Activated naive CD4-positive, alpha-beta T cell (primary cell): ENCODE measurements at places on chromosomes 13 and 19.

- no peak for DNase-seq
Observed at GRCh38 chr13:81051873-81052272, 710.9 kb upstream of the SPRY2 start.

GRCh38 chr13:80340651-80341100, 250 bp downstream of the SPRY2 start:
- DNase-seq, result no peak

DNA sequence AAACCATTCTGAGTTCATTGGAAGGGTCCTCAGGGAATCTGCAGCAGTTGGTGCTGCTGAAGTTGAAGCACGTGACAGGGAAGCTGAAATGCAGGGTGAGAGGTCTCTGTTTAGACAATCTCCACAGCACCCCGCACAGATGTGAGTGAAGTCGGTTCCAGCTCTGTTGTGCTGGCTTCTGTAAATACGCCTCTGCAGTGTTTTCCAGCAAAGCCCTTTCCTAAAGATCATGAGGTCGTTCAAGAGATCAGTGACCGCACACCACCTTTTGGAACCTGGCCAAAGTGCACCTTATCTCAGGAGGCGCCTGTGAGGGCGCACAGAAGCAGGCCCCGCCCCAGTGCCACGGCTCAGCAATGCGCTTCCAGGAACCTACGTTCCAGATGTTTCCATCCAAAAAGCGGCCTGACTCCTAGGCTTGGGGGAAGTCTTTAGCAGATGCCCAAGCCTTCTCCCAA, 10.8 kb downstream of the CUL4A start:
- DNase-seq, result no peak

DNA sequence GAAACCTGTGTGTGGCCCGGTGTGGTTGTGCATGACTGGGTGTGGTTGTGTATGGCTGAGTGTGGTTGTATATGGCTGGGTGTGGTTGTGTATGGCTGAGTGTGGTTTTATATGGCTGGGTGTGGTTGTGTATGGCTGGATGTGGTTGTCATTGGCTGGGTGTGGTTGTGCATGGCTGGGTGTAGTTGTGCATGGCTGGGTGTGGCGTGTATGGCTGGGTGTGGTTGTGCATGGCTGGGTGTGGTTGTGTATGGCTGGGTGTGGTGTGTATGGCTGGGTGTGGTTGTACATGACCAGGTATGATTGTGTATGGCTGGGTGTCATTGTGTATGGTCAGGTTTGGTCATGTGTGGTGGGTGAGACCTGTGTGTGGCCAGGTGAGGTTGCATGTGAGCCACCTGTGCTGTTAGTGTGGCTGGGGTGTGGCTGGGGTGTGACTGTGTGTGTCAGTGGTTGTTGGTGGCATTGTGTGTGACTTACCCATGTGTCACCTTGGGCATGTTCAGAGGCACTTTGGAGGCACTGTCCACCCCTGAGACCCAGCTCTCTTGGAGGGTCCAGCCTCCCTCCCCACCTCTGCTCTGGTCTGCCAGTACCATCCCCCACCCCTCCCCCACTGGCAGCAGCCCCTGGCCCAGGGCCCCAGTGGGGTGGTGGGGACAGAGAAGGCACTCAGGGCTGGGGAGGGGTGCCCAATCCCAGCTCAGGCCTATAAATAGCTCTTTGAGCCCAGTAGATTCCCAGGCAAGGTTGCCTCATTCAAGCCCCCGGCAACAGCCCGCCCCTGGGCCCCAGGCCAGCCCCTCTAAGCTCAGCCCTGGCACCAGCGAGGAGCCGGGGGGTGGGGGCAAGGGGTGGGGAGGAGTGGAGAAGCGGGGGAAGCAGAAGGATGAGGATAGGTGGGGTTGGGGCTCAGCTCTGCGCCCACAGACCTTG, 3.9 kb upstream of the NCAN start:
- DNase-seq, result no peak

GRCh38 chr13:78562237-78562889, 41.0 kb downstream of the POU4F1 start:
- no peak for DNase-seq

DNA sequence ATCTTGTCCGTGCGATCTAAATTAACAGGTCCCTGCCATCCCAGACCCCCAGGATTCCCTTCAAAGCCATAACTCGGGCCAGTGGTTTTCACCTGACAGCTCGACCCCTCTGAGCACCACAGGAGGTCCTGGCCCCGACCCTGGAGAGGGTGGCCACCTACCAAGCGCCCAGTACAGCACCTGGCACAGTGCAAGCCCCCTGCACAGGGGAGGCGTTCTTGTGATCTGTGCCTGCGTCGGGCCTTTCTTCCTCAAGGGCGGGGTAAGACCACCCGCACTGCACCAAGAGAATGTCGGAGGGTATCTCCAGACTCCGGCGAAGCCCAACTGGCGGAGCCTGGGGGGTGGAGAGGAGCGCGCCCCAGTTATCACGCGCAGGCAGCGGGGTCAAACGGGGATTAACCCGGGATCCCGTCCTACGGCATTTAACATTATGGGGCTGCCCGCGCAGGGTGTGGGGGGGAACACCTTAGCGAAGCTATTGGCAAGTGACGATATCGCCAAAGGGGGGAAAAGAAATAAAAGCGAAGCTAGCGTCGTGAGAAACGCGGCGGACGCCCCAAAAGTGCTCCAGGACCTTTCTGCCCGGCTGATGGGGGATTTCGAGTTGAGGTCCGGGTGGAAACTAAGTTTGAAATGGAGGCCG, 1.3 kb upstream of the HNRNPL start:
- DNase-seq, result no peak

DNA sequence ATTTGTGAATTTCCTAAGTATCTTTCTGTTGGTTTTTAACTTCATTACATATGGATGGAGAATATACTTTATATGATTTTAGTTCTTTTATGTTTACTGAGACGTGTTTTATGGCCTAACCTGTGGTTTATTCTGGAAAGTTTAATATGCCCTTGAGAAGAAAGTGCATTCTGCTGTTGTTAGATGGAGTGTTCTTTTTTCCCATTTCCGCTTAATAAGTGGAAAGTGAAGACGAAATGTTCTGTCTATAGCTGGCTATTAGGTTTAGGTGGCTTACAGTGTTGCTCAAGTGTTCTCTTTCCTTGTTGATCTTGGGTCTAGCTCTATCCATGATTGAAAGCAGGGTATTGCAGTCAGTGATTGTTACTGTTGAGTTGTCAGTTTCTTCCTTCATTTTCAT, 17.2 kb upstream of the TIMM50 start:
- no peak for DNase-seq

DNA sequence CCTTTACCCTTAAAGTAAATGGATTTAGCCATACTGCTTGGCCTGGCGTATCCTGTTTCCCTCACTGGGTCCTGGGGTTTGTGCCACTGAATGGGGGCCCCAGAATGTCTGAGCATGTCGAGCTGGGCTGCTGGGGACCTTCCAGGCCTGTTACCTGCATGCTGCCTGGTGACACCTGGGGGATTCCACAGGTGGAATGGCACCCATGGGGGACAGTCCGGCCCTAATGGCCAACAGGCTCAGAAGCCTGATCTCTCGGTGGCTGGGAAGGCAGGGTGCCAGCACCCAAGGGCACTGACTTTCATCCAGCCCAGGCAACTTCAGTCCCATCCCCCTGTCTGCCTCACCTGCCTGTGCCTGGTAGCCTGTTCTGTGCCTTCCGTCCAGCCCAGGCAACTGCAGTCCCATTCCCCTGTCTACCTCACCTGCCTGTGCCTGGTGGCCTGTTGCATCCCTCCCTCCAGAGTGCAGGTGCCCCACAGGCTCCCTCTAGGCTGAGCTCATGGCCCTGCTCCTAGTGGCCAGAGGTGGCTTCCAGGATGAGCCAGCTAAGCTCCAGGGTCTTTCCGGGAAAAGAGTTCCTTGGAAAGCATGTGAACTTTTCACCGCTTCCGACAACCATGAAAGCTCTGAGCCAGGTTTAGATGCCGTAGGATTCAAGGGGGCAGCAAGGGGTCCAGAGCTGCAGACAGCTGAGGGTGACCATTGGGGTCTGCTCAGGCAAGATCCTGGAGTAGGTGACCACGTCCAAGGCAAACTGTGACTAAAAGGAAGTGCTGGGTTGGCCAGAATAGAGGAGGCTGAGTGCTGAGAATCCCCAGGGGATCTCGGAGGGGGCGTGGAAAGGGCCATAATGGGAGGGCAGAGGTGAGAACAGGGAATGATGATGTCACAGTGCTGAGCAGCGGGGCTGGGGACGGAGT, 30.3 kb upstream of the ZNF492 start:
- no peak for DNase-seq

DNA sequence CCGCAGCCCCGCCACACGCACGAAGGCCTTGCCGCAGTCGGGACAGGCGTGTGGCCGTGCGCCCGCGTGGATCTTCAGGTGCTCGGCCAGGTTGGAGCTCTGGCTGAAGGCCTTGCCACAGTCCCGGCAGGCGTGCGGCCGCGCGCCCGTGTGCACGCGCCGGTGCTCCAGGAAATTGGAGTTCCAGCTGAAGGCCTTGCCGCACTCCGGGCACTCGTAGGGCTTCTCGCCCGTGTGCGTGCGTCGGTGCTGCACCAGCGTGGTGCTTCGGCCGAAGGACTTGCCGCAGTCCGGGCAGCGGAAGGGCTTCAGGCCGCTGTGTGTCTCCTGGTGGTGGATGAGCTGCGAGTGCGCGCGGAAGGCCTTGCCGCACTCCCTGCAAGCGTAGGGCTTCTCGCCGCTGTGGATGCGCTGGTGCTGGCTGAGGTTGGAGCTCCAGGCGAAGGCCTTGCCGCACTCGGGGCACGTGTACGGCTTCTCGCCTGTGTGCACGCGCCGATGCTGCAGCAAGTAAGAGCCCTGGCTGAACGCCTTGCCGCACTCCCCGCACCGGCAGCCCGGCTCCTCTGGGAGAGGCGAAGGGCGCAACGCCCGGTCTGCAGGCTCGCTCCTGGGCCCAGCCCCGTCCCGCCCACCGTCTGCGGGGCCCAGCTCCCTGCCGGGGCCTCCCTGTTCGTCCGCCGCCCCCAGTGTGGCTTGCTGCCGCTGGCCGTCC, 3.6 kb upstream of the A1BG start:
- no peak for DNase-seq

- DNase-seq, result no peak
Observed at GRCh38 chr13:112447306-112447705, 71.2 kb downstream of the SPACA7 start.

DNA sequence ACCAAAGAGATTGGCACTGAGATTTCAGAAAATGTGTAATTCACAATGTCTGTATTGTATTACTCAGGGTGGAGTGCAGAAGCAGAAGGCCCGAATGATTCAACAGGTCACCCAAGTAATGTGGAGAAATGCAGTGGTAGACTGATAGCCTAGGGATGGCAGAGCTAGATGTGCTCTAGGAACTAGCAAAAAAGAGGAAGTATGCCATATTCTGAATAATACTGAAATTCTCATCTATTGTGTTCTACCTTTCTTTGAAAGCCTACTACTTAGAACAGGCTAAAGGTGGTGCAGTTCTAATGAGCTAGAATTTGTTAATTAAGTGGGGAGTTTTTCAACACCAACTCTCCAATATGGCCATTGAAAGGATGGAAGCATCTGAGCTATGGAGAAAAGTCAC, 1449.8 kb upstream of the MIR17HG start:
- DNase-seq, result no peak

DNA sequence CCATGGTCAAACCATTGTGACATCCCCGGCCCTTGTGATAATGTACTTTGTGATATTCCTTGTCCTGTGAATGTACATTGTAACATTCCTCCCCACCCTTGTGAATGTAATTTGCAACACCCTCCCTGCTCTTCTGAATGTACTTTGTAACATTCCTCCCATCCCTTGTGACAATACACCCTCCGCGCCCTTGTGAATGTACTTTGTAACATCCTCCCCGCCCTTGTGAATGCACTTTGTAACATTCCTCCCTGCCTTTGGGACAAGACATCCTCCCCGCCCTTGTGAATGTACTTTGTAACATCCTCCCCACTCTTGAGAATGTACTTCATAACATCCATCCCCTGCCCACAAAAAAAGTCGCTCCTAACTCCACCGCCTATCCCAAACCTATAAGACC, 17.1 kb downstream of the ZNF846 start:
- DNase-seq, result no peak

GRCh38 chr19:1244693-1245451, 3.3 kb downstream of the ATP5F1D start:
- no peak for DNase-seq

DNA sequence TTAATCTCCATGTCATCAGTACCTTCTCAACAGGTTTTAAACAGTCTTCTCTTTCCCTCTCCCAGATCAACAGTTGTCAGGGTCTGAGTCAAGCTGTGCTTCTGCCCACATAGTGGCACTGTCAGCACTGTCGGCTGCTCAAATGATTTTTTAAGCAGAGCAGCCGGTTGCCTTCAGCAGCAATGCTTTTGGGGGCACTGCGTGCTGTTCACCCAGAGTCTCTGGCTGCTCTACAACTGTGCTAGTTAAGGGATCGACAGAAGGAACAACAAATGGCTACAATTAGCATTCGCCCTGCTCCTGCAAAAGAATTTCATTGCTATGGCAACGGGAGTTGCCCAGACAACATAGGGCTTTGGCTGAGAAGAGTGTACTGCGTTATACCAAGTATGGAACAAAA, 412.9 kb downstream of the DIAPH3 start:
- DNase-seq, result no peak

DNA sequence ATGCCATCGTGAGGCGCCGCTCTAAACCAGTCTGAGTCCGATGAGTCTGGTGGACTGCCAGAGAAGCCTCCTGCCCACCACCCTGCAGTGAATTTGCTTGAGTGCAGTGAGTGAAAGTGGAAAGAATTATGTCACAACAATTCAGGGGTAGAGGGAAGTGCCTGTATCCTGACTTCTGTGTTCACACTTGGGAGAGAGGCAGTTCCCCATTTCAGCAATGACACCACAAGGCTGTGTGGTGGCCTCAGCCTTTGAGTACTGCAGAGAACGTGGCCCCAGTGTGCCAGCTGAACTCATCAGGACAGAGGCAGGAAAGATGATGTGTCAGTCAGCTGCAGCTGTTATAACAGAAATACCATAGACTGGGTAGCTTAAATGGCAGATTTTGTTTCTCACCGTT, 155.6 kb downstream of the COG6 start:
- no peak for DNase-seq

DNA sequence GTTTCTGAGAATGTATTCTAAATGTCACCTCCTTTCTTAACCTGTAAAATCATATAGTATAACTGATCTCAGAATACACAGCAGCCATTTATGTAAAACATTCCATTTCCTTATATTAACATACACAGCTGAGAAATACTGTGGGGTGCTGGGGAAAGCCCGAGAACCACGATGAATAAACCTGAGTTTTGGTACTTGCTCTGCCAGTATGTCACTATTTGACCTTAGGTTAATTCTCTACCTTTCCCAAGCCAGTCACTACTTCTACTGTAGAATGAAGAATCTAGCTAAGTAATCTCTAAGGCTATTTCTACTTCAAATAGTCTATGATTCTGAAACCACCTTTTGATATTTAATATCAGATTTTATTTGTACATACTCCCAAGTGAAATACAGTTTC, 173.7 kb downstream of the TBC1D4 start:
- DNase-seq, result no peak

DNA sequence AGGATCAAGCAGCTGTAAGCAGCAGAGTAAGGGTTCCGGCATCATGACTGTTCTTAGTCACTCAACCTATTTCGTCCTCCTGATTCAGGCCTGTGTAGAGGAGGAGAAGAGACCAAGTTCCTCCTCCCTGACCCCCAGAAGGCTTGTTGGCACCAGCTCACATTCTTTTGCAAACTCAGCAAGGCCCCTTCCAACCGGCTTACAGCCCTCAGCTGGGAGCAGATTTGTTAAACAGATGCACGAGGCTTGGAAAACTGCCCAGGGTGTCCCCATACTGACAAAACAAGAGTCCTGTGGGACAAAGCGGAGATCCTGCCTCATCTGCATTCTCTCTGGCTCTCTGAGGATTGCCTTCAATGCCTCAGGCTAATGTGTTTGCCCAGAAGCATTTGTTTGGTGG, 113.2 kb upstream of the SOX21 start:
- no peak for DNase-seq
